Activated CD4-positive, CD25-positive, alpha-beta regulatory T cell (primary cell): ENCODE measurements at places on chromosomes 16 and 17.

GRCh38 chr16:12020009-12020408 is 43.5 kb downstream of the SNX29 start:
- DNase-seq: no peak

DNA sequence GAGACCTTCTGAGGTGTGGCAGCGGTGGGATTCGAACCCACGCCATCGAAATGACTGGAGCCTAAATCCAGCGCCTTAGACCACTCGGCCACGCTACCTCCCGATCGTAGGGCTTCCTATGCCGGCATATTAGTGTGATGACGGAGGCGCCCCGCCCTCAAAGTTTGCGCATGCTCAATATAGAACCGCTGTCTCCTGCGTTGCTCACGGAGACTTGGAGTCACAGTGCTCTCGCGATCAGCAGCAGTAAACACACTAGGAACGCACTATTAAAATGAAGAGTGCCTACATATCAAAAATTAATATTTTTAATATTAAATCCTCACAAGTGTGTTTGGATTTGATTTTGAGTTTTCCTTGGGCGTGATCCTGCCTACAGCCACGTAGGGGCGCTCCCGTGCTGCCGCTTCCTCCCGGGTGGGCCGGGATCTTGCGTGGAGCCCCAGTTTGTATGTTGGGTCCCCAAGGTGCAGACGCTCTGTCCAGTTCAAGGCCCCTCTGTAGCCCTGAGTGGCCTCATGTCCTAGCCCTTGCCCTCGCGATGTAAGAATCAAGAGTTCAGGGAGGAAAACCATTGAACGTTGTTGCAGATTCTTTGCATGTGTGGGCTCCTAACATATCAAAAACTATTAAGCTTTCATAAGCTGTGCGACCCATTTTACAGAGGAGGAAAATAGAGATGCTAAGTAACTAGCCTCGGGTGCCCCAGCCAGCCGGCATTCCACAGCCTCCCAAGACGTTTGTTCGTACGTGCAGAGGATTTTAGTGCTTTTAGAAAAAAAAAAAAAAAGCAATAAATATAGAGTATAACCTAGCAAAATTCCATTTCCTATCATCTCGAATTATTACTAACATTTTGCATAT is 10.2 kb upstream of the EEF2K start:
- peak; percentile 65 for DNase-seq

DNA sequence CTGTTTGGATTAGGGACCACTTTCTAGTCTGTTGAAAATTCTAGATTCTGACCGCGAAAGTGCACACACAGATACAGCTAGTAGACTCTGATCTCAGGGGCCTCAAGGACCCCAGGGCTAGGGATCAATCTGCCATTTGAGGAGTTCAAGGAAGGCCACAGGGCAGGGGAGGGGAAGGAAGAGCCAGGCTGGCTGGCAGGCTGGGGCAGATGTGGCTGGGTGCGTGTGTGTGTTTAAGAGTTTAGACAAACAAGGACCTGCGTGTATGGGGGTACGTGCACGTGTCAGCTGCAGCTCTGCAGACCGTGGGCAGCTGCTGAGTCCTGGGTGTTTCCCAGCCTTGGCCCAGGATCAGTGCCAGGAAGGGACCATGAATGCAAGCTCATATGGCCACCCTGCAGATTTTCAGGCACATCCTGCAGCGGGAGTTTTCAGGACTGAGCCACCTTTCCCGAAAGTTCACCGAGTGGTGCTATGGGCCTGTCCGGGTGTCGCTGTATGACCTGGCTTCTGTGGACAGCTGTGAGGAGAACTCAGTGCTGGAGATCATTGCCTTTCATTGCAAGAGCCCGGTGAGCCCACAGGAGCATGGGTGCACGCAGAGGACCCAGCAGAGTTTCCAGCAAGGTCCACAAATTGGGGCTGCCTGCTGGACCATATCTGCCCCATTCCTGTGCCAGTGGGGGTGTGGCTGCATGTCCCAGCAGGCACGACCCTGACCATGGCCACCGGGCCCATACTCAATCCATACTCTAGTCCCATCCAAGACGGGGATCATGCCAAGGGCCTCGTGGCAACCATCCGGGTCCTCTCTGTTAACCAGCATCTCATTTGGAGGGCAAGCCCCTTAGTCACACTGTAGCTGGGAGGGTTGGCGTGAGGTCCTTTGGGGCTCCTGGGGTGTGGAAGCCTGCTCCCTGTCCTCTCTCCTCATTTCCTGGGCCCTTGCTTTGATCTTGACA is 10.6 kb downstream of the TRPV2 start:
- DNase-seq: no peak

- peak; percentile 45 for DNase-seq
Measured at GRCh38 chr17:5418858-5419355, 555 bp downstream of the NUP88 start.

DNA sequence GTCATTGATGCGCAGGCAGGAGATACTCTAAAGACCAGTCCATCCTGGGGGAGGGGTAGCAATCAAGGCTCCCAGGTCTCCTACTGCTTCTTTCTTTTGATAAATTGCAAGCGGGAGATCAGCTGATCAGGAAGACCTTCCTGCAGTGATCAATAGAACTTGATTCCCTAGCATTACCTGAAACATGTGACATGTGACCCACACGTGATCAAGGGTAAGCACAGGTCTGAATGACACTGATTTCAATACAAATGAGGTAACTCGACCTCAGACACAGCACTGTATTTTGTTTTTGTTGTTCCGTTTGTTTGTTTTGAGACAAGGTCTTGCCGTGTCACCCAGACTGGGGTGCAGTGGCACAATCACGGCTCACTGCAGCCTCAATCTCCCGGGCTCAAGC is 39.6 kb upstream of the MLYCD start:
- no peak for DNase-seq

- DNase-seq: no peak
Measured at GRCh38 chr16:342455-343213, 9.9 kb downstream of the AXIN1 start.

DNA sequence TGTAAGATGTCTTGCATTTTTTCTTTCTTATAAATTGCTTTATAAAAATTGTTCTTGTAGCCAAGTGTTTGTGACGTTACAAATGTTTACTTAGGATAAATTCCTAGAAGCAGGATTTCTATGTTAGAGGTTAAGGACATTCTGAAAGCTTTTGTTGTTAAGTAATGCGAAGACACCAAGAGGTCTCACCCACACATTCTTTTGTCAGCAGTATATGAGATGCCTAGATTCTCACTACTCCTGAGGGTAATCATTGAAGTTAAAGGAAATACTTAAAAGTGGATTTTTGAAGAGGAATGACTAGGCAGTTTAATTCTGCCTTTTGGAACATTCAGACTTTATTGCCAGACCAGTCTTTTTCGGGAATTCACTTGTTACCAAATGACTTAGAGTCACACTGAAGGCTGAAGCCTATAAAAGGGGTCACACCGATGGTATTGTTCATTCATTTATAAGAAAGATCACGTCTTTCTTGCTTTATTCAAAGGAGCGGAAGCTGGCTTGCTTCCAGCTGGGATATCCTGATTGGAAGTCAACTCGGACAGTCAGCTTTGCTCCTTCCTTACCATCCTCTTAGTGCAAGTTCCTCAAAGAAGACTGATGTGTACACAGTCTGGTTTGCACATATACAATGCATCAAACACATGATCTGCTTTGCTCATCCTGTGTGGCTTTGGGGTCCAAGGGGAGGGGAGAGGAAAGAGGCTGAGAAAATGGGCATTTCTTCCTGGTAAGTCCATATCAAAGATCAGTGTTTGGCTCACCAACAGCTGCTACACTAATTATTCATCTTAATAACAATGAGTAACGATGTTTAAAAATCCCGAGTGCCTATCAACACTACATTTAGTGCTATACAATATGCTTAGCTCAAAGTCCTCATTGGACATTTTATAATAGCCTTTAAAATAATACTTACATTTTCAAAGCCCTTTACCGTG is 160.0 kb downstream of the MAP2K6 start:
- DNase-seq: no peak

DNA sequence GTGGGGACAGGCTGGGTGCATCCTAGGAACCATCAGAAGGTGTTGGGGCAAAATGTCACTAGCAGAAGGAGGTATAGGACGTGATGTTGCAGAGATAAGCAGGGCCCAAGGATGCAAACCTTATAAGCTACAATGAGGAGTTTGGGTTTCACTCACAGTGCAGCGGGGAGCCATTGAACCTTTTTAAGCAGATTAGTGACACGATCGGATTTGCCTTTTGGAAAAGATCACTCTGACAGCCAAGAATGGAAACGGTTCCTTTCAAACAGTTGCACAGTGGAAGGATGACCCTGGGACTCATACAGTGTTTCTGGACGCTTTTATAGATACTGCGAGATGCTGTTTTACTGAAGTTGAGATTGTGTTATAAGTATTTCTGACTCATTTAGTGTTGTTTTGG is 131.8 kb upstream of the CACNG3 start:
- DNase-seq: no peak

DNA sequence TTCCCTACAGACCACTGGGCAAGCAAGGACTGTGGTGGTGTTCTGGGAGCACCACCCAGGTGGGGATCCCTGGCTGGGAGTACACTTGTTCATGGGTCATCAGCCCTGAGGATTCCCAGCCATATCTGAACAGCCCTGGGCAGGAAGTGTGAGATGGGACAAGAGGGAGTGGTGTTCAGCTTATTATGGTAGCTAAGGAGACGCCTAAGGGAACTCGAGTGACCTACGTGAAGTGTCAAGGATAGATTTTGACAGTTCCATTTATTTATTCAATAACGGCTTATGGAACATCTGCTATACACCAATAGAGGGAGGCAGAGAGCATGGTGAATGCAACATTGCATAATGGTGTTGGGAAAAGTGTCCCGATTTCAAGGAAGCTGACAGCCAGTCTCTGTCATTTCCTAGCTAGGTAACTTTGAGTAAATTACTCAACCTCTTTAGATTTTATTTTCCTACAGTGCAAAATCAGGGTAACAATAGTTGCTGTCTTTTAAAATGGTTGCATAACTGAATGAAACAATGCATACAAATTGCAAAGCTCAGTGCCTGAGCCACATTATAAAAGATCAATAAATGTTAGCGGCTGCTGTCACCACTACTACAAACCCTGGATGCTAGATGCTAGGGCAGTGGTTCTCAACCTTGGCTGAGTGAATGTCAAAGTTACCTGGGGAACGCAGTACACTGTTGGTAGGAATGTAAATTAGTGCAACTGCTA is 534.1 kb downstream of the GRIN2A start:
- no peak for DNase-seq

DNA sequence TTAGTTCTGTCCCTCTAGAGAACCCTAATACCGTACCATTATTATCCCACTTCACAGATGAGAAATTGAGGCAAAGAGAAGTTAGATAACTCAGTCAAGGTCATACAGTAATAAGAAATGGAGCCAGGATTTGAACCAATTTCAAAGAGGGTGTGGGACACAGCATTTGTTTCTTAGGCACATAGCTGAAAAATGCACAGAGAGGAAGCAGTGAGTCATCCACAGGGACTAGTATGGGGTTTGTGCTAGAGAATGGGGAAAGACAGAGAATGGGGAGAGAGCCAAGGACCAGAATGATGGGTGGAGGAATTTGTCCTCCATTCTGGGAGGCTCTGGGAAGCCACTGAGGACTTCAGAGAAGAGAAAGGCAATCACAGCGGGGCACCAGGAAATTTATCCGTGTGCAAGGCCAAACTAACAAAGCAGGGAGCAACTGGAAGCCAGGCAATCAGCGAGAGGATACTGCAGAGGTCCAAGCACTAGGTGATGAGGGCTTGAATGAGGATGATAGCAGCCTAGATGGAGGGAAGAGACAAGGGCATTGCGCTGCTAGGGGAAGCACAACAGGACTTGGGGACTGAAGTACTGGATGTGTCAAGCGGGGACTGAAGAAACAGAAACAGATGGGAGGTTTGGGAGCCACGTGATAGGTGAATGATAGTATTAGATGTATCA is 78.1 kb upstream of the ZFHX3 start:
- no peak for DNase-seq

DNA sequence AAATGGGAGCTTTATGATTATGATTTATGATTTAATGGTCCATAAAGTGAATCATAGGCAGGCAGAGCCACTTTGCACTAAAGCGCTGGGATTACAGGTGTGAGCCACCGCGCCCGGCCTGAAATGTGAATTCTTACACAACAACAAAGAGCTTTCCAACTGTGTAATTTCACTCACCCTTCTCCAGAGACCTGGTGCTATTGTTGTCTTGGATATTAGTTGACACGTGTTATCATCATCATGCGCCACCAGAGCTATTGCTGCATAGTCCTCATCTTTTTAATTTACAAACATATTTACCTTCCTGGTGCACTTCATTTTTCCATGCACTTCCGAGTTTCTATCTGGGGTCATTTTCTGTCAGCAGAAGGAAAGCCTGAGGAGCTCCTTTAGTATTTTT is 4.8 kb upstream of the UTS2R start:
- no peak for DNase-seq

DNA sequence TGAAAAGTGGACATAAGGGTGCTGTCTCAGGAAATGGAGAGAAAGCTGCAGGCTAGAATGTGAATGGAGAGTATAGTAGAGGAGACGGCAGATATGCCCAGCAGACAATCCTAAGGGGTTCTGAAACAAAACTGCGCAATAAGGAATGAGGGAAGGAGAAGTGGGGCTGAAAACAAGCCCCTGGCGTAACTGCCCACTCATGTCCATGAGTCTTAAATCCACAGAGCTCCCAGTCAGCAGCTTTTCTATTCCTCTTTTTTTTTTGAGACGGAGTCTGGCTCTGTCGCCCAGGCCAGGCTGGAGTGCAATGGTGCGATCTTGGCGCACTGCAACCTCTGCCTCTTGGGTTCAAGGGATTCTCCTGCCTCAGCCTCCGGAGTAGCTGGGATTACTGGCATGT is 5.9 kb downstream of the STRADA start:
- DNase-seq: no peak

GRCh38 chr16:51051671-51052070 is 99.4 kb downstream of the SALL1 start:
- no peak for DNase-seq

DNA sequence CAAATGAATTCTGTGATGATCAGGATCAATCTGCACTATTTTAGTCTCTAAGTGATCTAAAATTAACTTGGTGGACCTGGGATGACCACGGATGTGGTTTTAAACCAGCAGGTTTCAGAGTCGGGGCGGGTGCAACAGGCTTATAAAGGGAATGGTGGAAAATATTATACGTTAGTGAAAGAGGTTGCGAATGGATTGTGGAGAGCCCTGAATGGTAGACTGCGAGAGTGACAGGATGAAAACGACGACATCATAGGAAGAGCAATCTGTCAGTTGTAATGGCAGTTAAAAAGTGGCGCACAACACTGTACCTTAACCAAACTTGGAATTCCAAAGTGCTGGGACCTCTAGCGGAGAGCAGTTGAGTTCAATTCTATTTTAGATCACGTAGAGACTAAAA is 1.2 kb upstream of the CYB5B start:
- no peak for DNase-seq

DNA sequence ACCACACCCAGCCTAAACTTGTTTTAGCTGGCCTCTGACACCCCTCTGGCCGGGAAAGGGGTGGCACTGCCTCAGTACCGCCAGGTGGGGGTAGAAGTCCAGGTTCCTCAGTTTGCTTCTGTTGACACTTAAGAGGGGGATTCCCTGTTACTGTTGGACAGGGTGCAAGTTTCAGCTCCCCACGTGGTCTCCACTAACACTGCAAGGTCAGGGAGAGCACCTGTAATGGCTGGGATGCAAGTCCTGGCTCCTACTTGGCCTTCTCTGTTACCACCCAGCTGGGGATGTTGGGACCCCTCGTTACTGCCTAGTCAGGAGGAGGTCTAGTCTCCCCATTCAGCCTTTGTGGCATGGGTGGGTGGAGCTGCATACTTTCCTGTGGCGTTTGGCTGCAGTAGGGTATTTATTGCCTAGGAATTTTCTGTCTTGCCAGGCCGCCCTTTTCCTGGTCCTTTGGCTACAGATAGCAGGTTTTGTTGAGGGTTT is 10.6 kb upstream of the MFAP4 start:
- no peak for DNase-seq
